Smooth muscle cell of the brain vasculature (primary cell): ENCODE measurements at places on chromosomes 5 and 9.

GRCh38 chr5:173932695-173933139 lies 44.6 kb downstream of the CPEB4 start:
- DNase-seq: no peak

- DNase-seq: no peak
These were observed 116.6 kb downstream of the ADGRV1 start for GRCh38 chr5:90675222-90675621.

DNA sequence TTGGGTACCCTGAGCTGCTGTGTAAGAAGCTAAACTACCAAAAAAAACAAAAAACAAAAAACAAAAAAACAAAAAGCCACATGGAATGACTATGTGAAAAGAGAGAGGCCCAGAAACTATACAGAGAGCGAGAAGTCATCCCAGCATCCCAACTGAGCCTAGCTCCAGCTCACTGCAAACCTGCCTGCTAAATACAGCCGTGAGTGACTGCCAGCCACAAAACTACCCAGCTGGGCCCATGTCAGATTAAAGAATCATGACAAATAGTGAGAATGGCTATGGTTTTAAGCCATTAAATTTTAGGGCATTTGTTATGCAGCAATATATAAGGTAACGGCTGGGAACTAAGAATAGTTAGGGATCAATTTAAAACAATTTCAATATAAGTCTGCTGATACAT lies 335.1 kb upstream of the PDE4D start:
- DNase-seq: no peak

DNA sequence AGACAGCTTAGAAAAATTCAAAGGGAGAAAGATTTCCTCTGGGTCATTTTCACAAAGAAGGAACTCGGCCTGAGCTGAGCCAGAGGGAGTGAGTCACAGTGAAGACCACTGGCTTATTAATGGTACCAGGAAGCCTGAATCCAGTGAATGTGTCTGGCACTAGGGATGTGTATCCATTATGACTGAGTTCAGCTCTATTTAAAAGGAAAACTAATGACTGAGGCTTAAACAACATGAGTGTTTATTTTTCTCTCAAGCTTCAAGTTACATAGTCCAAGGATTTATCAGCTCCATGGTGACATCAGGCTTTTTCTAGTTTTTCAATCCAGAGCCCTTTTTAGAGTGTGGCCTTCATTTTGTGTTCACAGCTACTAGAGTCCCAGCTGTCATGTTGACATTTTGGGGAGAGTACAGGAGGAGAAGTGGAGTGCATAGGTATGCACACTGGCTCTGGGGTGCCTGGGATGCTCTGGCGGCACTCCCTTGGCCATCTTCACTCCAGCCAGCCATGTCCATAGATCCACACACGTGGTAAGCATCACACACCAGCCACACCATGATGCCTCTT lies 159.5 kb upstream of the ERCC6L2 start:
- DNase-seq: no peak

DNA sequence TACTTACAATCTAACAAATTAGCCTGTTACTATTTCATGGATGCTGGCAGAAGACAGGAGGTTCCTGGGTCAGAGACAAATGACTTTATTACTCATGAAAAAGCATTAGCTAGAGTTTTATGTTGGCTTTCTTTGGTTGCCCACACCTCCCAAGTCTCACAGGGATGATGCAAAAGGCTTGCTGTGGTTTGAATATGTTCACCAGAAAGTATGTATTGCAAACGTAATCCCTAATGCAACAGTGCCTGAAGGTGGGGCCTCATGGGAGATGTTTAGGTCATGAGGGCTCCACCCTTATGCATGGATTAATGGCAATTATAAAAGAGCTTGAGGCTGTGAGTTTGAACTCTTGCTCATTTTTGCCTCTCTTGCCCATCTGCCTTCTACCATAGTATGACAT lies 28.5 kb downstream of the DPYSL3 start:
- no peak for DNase-seq

DNA sequence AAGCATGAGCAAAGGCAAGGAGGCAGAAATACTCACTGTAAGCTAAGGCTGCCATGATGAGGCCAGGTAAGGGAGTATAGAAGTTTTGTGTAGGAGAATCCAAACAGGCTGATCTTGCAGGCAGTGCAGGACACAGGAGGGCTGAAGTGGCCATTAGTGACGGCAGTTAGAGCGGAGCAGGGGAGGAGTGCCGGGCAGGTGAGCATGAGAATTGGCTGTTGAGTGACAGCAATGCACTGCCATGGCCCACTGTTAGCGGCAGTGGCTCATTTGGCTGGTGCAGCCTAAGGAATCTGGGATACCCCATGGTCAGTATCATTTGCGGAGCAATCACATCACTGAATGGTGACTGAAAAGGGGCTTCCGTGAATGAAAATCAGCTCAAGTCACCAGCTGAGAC lies 22.8 kb downstream of the RGS3 start:
- DNase-seq: no peak

- no peak for DNase-seq
These were observed 77.9 kb upstream of the RPS23 start for GRCh38 chr5:82356021-82356420.

- DNase-seq: no peak
These were observed 47.4 kb downstream of the SLC28A3 start for GRCh38 chr9:84293001-84293798.

DNA sequence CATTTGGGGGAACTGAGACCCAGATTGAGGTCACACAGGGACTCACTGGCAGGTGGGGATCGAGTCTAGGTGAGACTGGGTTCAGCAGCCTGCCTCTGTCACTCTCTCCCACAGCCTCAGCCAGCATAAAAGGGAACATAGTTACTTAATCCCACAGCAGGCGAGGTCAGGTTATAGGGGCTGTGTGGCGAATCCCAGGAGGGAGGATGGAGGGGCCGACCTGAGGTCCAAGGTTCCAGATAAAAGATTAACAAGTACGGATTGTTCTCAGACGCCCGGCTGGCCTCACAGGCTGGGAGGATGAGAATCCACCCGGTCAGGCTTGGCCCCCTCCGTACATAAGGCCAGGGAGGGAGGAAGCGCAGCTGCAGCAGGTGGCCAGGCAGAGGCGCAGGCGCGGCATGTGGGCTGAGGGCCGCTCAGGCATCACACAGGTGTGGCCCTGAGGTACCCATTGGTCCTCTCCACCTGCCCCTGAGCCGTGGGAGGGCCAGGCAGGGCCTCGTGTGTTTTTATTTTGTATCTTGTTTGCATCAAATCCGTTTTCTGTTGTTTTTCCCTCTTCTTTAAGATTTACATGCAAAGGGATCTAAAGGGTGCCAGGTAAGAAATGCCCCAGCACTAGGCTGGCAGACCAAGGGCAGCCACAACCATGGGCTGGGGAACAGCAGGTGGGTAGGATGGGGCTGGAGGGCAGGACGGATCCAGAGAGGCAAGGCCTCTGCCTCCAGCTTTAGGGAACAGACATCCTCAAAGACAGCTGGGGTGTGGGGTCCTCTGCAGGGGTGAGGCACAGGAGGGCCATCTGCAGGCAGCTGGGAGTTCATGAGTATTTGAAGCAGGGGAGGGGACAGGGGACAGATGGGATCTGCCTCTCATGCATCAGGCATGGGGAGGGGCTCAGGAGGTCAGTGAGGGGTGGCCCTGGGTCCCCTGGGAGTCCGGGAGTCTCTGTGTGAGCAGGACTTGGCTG lies 3.6 kb downstream of the SUSD3 start:
- no peak for DNase-seq

DNA sequence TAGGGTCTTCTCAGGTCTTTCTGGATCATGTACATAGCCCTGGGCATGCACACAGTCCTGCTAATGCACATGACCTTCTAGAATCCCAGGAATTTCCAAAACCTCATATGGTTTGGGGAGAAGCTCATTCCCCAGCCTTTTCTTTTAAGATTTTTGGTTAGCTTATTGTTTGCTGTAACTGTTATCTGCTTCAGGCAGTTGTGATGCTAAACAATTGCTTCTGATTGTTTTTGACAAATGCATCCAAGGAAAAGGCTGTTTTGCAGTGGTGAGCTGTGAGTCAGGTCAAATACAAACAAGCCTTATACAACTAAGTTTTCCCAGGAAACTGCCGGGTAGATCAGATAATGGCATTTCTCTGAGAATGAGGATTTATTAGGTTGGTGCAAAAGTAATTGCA lies 32.7 kb downstream of the SMC5 start:
- no peak for DNase-seq

- peak; percentile 3 for DNase-seq
These were observed 391.9 kb upstream of the WWC1 start for GRCh38 chr5:167899490-167900070.

- no peak for DNase-seq
These were observed 3.6 kb downstream of the GPR21 start for GRCh38 chr9:123036893-123037545.

GRCh38 chr5:151079838-151080612 lies 809 bp downstream of the TNIP1 start:
- no peak for DNase-seq

DNA sequence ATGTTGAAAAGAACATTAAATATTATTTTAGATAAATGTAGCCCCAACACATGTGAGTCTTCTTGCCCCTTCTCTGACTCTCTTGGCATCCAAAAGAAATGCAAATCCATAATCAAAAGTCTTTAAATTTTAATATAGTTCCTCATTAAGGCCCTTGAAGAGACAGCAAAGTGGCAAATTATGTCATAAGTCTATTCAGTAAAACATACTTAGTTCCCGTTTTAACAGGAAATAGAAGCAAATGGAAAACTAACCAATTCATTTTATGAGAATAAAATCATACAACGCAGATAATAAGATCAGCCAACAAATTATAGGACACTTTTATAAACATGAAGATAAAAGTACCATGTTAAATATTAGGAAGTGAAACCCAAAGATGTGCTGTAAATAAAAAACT lies 20.1 kb upstream of the IFNB1 start:
- no peak for DNase-seq

DNA sequence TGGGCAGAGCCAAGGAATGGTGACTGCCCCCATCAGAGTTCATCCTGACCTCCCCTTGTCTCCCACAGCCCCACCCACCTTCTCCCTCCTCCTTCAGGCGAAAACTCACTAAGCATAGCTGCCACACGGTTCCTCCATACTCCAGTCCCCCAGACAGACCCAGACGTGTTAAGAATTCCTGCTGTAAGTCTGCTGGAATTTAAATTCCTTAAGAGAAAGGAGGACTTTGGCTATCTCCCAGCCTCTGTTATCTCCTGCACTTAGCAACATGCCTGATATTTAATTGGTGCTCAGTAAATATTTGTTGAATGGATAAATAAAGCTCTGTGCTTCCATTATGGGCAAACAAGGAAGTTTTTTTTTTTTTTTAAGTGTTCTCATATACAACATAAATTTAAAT lies 213.7 kb downstream of the RFK start:
- DNase-seq: no peak

GRCh38 chr9:18390393-18390792 lies 83.6 kb upstream of the ADAMTSL1 start:
- peak; percentile 86 for DNase-seq

GRCh38 chr9:22047596-22047995 lies 38.5 kb upstream of the CDKN2B start:
- DNase-seq: no peak

- no peak for DNase-seq
These were observed 132.6 kb upstream of the PDE4D start for GRCh38 chr5:60026161-60026560.

GRCh38 chr5:168962306-168962705 lies 338.6 kb downstream of the SLIT3 start:
- no peak for DNase-seq

DNA sequence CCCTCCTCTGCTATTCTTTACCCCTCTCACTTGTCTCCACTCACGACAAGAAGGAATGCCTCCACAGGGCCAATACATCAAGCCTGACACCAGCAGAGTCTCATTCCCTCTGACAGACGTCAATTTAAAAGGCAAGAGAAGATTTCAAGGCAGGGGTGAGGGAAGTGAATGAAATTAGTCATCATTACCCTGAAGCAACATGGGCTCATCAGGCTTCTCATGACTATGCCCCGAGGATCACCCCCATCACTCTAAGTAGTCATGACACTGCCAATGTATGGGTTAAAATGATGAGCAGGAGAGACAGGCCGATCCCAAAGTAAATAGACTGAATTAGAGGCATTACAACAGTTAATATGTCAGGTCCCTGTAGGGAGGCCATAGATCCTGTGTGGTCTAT lies 504.4 kb downstream of the TLE4 start:
- DNase-seq: no peak

DNA sequence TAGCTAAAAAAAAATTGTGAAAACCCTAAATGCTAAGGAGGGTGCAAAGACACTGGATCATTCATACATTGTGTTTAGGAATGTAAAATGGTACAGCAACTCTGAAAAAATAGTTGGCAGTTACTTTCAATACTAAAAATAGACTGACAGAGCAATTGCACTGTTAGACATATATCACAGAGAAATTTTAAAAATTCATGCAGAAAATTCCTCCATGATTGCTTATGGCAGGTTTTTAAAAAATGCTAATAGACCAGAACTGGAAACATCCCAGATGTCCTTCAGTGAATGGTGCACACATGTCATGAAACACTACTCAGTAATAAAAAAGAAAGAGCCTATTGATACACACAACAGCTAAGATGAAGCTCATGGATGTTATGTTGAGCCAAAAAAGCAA lies 349.8 kb upstream of the DAB2 start:
- DNase-seq: no peak

GRCh38 chr5:96680759-96681470 lies 18.7 kb downstream of the CAST start:
- DNase-seq: no peak

DNA sequence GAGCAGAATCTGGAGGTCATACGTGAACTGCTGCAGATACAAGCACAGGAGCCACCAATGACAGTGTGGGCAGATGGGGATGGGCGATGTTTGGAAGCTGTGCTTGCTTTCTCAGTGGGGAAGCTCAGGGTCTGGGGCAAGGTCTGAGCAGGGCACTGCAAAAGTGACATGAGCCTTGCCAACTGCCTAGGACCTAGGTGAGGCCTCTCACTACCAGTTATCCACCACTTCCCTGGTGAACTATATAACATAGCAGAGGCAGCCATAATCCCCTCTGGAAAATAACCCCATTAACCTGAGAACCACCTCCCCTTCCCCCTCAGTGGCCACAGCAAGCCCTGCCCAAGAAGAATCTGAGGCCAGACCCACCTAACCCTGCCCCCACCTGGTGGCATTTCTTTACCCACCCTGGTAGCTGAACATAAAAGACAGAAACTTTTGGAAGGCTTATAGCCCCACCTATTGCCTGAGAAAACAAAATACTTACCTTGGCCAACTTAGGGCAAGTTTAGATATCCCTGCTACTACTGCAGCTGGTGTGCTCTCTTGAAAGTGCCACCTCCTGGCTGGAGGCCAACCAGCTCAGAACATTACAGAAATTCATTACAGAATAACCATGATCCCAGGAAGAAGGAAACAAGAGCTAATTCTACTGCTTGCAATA lies 18.8 kb upstream of the SPEF2 start:
- no peak for DNase-seq

GRCh38 chr5:36397901-36398536 lies 96.3 kb upstream of the RANBP3L start:
- no peak for DNase-seq

GRCh38 chr9:14063756-14064155 lies 250.2 kb downstream of the NFIB start:
- no peak for DNase-seq
